ENCODE measurements at places on chromosomes 11 and 22.

DNA sequence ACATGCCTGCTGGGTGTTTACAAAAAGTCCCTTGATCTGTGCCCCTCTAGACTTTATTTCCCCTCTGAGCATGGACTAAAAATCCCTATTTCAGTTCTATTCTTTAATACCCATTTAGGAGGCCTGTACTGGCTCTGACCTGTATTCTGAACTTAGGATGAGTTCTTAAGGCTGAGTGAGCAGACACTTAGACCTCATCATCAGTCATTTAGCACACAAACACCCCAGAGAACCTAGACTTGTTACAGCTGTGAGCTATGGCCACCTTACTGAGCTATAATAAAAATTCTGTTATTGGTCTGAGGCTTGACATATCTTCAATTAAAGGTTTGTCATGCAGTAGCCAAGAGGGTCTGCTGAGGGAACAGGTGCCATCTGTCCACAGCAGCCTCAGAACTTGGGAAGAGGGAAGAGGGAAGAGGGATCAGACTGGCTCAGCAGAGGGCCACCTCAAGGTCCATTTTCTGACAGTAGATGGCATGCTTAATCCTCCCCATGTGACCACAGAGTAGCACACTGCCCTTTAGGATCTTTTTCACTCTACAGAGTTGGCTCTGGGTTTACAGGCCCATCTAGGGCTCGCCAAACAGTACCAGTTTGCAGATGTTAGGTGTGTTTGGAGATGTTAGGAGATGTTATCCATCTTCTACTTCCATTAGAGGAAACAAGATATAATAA, 30.2 kb upstream of the RRM1 start:
- no peak for DNase-seq

- no peak for DNase-seq
Measured at GRCh38 chr22:18000441-18001039, 23.8 kb downstream of the MICAL3 start.

- peak; percentile 63 for DNase-seq
Measured at GRCh38 chr11:75639762-75640181, 29.1 kb downstream of the MAP6 start.

GRCh38 chr22:37675930-37676735, 697 bp downstream of the LGALS1 start:
- DNase-seq, result peak; percentile 26

DNA sequence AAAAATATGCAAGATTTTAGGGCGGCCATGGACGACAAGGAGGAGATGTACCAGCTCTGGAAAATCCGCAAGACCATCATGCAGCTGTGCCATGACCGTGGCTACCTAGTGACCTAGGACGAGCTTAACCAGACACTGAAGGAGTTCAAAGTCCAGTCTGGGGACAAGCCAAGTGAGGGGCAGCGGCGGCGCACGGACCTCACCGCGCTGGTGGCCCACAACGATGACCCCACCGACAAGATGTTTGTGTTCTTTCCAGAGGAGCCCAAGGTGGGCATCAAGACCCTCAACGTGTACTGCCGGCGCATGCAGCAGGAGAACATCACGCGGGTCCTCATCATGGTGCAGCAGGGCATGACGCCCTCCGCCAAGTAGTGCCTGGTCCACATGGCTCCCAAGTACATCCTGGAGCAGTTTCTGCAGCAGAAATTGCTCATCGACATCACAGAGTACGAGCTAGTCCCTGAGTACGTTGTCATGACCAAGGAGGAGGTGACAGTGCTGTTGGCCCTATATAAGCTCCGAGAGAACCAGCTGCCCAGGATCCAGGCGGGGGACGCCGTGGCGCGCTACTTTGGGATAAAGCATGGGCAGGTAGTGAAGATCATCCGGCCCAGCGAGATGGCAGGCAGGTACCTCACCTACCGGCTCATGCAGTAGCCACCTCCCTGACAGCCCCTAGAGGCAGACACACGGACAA, 43.5 kb upstream of the ZC3H12C start:
- no peak for DNase-seq

DNA sequence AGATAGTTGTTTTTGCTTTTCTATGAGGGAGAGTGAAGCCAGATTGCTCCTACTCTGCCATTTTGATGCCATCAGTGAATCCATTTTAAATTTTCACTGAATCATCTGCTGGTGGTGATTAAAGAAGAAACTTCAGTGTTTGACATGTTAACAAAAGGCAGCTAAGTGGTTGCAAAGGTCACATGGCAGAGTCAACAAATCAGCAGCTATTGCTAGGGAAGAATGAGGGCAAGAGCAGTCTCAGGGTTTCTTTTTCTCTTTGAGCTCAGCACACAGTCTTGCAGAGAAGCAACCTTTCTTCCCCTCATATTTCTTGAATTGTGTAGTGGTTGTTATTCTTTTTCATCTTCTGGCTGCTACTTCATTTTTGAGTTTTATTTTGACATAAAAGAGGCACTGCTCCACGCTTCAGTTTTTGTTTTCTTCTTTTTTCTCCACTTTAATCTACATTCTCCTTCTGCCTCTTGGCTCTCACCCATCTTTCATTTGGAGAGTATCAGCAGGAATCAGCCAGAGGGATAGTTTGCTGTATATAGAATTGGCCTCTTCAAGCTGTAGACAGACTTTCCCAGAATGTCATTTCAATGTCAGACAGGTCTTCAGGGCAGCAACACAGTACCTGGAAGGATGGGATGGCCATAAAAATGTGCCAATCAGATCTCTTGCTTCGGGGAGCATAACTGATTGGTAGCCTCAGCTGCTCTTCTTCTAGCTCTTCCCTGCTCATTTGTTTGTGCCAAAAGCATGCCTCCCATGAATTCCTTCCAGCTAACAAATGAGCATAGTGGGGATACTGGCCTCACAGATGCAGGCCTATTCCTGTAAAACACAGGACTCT, 153.9 kb downstream of the TRPC6 start:
- DNase-seq, result no peak

DNA sequence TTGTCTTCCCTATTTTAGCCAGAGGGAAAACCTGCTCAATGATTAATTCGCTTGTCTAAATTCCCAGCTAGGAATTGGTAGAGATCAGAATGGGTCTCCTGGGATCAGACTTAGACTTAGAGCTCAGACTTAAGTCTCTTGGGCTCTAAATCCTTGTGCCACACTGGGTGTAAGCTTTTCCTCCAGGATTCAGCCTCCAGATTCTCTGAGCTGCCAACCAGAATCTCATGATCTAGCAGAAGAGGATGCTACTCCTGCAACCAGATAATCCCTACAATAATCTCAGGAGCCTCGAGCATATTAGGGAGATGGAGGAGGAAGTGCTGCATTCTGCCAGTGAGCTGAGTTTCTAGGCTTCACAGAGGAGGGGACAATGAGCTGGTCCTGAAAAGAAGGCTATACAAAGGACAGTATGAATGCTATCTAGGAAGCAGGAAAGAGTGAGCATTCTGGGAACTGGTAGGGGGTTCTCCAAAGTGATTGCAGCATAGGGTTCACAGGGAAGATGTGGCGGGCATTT, 211.6 kb upstream of the SESN3 start:
- no peak for DNase-seq

All from iris pigment epithelial cell (primary cell).